Coronary artery (tissue), 2 donors: ENCODE measurements at places on chromosomes 5 and 9.

DNA sequence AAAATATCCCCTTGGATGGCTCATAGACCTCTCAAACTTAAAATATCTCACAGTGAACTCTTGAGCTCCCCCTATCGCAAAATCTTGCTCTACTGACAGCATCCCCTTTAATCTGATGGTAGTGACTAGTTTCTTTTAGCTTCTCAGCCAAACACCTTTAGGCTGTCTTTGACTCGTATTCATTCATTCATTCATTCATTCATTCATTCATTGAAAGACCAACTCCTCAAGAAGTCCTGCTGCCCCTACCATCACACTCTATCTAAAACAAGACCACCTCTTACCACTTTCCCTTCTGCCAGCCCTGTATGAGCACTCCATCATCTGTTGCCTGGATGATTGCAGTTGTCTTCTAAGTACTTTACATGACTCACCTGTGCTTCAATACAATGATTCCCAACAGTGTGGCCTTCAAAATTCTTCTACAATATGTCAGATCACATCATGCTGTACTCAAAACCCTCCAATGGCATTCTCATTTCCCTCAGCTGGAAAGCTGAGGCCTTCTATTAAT, 46.8 kb downstream of the ITGA2 start:
- no peak for DNase-seq

DNA sequence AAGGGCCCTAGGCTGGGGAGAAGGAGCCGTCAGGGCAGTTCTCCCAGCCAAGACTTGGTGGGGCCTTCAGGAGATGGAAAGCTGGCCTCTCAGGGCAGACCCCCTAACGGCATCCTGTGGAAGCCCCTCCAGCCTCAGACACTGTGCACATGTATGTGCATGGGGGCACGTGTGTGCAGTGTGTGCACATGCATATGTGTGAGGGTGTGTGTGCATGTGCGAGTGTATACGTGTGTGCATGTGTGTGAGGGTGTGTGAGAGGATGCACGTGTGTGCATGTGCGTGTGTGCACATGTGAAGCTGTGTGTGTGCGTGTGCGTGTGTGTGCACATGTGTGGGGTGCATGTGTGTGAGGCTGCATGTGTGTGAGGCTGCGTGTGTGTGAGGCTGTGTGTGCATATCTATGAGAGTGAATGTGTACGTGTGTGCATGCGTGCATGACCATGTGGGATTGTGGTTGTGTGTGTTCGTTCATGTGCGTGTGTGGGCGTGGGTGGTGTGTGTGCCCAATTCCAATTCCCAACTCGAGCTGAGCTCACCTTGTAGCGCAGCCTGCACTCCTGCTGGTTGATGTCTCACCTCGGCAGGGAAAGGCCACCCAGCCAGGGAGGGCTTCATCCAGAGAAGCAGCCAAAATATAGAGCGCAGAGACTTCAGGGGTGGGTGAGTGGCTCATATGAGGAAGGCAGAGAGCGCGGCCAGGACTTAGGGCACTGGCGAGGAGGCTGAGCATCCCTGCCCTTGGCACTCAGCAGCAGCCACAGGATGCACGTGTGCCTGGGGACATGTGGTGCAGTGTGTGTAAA, 142.7 kb upstream of the PPP1R26 start:
- peak; percentile 40 for DNase-seq

GRCh38 chr9:77985996-77986395, 45.6 kb downstream of the GNAQ start:
- DNase-seq, result no peak

DNA sequence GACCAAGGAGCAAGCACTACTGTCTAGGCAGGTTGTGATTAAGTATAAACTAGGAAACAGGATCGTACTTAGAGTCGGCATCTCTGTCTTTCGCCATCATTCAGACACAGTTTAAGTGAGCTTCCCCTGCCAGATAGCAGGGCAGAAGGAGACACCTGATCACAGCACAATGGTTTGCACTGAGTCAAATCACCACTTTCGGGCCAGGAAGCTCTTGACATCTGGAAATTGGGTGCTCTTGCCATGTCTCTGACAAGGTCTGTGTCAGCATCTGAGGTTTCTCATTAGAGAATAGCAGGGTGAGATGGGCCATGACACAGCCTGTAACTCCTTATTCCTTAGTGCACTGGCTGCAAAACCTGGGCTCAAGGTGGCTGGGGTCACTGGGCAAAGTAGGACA, 8.3 kb downstream of the ADRB2 start:
- DNase-seq, result no peak

GRCh38 chr5:59038798-59039295, 456.0 kb downstream of the RAB3C start:
- DNase-seq, result peak; percentile 79

- DNase-seq, result no peak
These were observed 65.8 kb downstream of the NDUFAF2 start for GRCh38 chr5:61010467-61011454.

DNA sequence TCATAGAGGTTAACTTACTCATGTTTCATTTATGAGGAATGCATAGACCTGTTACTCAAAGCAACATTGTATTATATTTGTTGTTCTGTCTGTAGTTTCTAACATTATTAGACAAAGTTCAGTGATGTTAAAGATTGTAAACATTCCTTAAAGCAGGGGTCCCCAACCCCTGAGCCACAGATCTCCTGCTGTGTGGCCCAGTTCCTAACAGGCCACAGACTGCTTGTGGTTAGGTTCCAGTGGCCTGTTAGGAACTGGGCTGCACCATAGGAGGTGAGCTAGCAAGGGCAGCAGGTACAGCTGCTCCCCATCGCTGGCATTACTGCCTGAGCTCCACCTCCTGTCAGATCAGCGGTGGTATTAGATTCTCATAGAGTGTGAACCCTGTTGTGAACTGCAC, 181.1 kb downstream of the KDM4C start:
- DNase-seq, result no peak

- no peak for DNase-seq
These were observed 234.0 kb downstream of the CACNA1B start for GRCh38 chr9:138111607-138112006.

GRCh38 chr5:95777441-95777840, 45.1 kb downstream of the GLRX start:
- no peak for DNase-seq

DNA sequence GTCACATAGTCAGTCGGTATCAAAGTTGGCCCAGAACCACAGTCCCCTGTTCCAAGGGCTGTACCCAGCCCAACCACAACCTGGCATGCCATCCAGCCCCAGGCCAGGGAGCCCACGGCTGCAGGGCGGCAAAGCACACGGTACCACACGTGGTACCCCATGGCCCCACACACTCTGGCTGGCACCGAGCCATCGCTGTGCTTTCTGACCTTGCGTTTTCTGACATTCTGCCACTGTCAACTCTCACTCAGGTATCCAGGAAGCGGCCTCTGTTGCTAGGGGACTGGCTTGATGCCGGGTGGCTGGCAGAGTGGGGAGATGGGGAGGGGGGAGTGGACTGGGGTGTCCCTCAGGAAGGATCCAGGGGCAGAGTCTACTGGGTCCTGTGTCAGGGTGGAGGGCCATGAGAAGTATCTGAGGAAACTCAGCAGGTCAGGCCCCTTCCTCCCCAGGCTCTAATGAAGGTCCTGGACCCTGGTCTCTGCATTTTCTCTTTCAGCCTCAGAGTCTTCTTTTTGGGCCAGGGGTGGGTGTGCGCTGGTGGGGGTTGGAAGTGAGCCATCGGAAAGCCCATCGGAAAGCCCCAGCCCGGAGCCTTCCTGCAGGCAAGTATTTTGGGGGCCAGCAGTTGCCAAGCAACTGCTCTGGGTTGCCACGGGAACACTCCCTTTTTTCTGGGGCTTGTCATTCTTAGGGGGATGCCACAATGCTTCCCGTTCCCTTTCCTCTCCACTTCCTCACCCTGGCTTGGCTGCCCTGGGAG, 21.0 kb upstream of the RALGDS start:
- no peak for DNase-seq

DNA sequence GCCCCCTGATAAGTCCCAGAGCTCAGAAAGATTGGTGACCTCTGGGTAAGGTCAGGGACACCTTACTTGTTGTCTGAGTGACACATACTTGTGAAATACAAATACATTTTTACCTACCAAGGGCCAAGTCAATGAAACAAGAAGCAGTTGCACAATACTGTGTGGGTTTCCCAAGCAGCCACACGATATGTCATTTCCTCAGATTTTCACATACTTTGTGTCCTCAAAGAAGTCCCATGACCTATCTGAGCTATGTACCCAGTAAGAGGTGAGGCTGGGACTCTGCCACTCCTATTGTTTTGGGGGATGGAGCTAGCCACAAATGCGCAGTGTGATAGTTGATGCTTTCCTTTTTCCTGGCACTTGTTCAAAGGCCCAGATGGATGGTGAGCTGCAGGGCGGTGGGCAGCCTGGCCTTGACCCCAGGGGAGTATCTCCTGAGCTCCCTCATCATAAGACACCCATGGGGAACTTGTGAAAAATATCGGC, 4.8 kb upstream of the SLC25A51 start:
- DNase-seq, result peak; percentile 64

GRCh38 chr5:181188700-181189362, 16.2 kb downstream of the TRIM7 start:
- peak; percentile 89 for DNase-seq

- DNase-seq, result no peak
These were observed 153.3 kb downstream of the PJA2 start for GRCh38 chr5:109256486-109256885.

DNA sequence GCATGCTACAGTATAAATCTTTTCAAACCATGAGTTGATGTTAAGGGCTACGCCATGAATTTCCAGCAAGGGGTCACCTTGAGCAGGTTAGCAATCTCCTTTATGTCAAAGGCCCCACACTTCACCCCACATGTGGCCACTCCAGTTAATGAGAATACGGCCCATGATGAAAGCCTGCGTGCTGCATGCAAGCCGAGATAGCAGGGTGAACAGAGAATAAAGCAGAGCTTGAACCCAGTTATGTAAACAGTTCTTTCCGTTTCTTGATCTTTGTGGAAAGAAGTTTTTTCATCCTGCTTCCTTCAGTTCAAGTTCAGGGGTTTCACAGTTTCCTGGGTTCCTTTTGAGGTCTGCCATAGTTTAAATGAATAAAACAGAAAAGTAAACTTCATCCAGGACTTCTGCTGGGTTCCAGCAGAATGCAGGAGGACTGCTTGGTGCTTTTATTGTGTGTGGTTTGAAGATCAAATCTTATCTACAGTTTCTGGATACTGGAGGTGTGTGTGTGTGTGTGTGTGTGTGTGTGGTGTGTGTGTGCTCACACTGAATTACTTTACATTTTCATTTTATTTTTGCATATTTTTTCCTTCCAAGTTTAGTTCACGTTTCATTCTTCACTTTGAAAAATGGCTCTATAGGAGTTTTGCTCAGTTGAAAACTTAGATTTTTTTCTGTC, 87.1 kb downstream of the HMHB1 start:
- no peak for DNase-seq

DNA sequence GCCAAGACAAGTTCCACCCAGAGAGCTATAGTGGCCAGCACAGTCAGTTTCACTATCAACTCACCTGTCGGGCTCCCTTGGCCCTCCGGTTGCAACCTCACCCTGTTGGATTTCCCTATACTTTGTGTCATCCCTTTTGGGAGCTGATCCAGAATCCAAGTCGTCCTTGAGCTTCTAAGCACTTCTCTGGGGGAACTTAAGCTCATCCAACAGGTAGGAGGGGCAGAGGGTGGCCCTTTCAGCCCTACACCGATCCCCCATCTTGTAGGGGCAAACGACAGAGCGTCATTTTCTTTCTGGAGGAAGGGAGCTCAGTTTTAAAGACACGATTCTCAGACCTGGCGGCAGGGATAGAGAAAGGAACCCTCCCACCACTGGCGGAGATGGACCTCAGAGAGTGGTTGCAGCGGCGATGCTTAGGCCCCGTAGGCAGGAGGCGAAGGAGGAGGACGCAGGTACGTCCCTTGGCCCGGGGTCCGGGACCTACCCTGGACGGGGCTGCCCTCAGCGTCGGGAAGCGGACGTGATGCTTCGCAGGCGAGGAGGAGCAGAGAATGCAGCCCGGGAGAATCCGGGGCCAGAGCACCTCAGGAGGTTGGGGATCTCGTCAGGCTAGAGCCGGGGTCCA, 519 bp downstream of the ZER1 start:
- DNase-seq, result no peak

DNA sequence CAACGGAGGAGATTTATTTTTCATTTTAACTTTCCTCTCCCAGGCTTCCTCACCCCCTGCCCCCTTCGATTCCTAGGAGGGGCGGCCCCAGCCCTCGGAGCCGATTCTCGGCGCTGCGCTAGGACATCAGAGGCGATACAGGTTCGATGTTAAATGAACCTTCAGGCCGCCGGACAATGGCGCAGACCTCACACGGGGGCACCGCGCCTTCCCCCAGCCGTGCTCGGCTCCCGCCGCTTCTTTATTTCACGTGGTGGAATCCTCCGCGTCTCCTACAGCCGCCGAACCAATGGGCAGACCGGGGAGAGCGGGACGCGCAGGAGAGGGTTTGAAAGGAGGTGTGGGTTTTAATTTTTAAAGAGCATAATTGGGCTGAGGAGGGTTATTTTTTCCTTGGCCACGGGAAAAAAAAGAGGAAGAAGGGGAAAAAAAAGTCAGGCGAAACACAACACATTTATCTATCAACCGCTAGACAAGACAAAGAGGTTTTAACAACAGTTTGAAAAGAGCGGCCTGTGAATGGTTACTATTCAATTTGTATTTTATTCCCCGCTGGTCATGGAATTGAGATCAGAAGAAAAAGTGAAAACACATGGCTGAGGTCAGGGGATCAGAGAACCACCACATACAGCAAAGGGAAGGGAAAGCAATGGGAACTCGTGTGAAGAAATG, 126.8 kb downstream of the TMEM174 start:
- DNase-seq, result no peak

GRCh38 chr5:110335361-110336066, 391.0 kb downstream of the TMEM232 start:
- no peak for DNase-seq

DNA sequence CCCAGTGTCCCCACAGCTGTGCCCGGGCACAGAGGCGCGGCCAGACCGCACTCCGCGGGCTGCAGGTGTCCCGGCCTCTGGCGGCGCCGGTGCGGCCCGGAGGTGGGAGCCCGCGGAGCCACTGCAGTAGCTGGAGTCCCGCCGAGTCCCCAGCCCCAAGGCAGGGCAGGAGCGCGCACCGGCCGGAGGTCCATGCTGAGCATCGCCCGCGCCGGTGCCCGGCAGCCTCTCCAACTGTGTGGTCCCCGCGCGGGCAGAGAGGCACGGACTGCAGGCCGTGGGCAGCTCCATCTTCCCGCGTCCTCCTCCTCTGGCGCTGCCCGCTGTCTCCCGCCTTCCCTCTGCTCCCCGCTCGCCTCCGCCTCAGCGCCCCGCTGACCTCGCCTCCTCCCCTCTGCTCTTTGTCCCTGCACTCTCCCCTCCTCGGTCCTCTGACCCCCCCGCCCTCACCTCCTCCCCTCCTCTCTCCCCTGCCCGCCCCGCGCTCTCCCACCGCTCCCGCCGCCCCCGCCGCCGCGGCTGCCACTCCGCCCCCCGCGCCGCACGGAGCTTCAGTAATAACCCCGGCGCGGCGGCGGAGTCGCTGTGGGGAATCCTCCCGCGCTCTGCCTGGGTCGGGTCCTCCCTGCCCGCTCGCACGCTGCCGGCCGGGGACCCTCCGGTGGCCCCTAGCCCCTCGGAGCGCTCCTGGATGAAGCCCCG, at the start of gene ADAMTS16:
Gene ADAMTS16 (plus strand): TSS at position 554 of the 702 bp plus-strand sequence. CDS start 138 bp downstream, at position 692.
- no peak for DNase-seq
